Neural progenitor cell (in vitro differentiated cells): ENCODE measurements at places on chromosomes 3 and 15. TPM values are rescaled to one million over a fixed set of nuclear protein-coding genes. Genes with fewer than 3 reads are reported as not detected.

The PLA2G4B gene
- total RNA-seq, result 2.0 and 10.1 TPM in 2 replicates

The ANKUB1 gene
- total RNA-seq, result not detected in 2 replicates

The GOLGA8T gene
- not detected in 2 replicates for total RNA-seq

The HCLS1 gene
- not detected in 2 replicates for total RNA-seq

The CPLX3 gene
- not detected in 2 replicates for total RNA-seq

The SCAMP5 gene
- 16.4 and 24.9 TPM in 2 replicates for total RNA-seq

The A4GNT gene
- not detected in 2 replicates for total RNA-seq

DNA sequence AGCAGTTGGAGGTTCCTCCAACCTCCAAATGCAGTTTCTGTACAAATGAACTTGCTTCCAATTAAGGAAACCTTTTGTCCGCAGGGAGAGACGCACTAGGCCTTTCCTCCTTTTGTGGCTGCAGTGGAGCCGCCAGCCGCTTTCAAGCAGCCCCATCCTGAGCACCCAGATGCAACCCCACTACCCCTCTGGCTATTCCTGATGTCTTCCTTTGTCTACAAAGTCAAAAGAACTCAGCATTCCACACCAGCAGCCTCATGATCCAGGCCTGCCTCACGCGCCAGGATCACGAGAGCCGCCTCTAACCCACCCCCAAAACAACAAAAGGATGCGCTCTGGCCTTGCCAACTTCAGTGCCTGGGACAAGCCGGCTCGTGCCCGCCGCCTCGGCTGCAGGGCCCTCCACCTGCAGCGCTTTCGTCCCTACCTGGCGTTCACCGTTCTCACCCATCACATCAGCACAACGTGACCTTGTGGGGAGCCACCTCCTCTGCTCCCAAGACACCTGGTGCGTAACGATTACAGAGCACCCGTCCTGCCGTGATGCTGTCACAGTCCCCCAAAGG lies 48.2 kb upstream of the MUC4 start:
- no peak overlapping the region for H3K4me3 ChIP-seq
- no peak overlapping the region for H3K27ac ChIP-seq
- H3K36me3 ChIP-seq, result no peaks in the 10 kb centered on the region
- H3K27me3 ChIP-seq, result no peaks in the 10 kb centered on the region

DNA sequence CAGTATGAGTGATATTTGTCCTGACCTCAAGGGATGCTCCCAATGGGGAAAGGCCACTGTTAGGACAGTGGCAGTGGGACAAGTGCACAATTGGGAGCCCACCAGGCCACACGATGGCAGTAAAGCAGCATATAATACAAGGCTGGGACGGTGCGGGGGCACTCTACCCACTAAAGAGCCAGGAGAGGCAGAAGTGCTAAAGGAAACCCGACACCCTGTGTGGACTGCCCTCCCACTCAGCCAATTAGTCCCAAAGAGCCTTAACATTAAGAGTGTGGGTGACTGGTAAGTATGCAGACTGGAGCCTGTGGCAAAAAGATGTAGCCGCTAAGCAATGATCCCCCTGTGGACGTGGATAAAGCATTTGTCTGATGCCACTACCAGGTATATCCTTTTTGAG lies 8.2 kb upstream of the ZNF589 start:
- peak; percentile 86 for DNase-seq
- peak overlapping the region; percentile 61 for H3K27ac ChIP-seq
- no peaks in the 10 kb centered on the region for H3K36me3 ChIP-seq
- H3K27me3 ChIP-seq, result no peaks in the 10 kb centered on the region

- H3K27ac ChIP-seq, result no peak overlapping the region
- no peaks in the 10 kb centered on the region for H3K4me1 ChIP-seq
- H3K36me3 ChIP-seq, result no peaks in the 10 kb centered on the region
- H3K27me3 ChIP-seq, result no peaks in the 10 kb centered on the region
- H3K4me3 ChIP-seq, result no peak overlapping the region
- no peak for DNase-seq
Measured at GRCh38 chr3:192273697-192274010, 453.7 kb downstream of the FGF12 start.

- H3K4me1 ChIP-seq, result peaks cover under 1% of the 10 kb centered on the region
- no peak overlapping the region for H3K27ac ChIP-seq
- no peak overlapping the region for H3K4me3 ChIP-seq
- H3K27me3 ChIP-seq, result no peaks in the 10 kb centered on the region
Measured at GRCh38 chr3:98777801-98778220, 14.7 kb downstream of the ST3GAL6 start.

GRCh38 chr3:134992586-134992985 lies 197.5 kb downstream of the EPHB1 start:
- DNase-seq, result no peak
- H3K4me1 ChIP-seq, result peaks cover 36% of the 10 kb centered on the region
- no peaks in the 10 kb centered on the region for H3K36me3 ChIP-seq
- H3K27me3 ChIP-seq, result no peaks in the 10 kb centered on the region

- H3K27me3 ChIP-seq, result no peaks in the 10 kb centered on the region
- no peaks in the 10 kb centered on the region for H3K4me1 ChIP-seq
- no peak overlapping the region for H3K27ac ChIP-seq
- no peak for DNase-seq
- H3K36me3 ChIP-seq, result peaks cover 13% of the 10 kb centered on the region
- H3K4me3 ChIP-seq, result no peak overlapping the region
Measured at GRCh38 chr3:197114007-197114406, 84.4 kb upstream of the MELTF start.

DNA sequence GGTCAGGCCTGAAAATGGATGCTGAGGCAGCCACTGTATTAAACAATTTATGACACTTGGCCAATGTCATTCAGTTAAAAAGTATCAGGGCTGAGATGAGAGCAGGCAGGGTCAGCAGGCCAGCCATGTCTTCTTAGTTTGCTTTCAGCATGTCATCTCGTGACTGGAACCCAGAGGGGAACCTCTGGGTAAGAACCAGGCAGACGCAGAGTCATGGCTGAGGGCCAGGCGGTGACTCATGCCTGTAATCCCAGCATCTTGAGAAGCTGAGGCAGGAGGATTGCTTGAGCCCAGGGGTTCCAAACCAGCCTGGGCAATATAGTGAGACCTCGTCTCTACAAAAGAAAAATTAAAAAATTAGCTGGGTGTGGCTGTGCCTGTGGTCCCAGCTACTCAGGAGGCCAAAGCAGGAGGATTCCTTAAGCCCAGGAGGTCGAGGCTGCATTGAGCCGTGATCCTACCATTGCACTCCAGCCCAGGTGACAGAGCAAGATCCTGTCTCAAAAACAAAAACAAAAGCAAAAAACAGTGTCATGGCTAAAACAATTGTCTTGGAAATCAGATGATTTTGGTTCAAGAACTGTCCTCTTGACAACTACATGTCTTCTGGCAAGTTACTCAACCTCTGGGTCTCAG lies 11.7 kb downstream of the BCL2L10 start:
- DNase-seq, result no peak
- H3K27ac ChIP-seq, result no peak overlapping the region
- no peaks in the 10 kb centered on the region for H3K27me3 ChIP-seq
- H3K4me3 ChIP-seq, result no peak overlapping the region
- no peaks in the 10 kb centered on the region for H3K36me3 ChIP-seq

DNA sequence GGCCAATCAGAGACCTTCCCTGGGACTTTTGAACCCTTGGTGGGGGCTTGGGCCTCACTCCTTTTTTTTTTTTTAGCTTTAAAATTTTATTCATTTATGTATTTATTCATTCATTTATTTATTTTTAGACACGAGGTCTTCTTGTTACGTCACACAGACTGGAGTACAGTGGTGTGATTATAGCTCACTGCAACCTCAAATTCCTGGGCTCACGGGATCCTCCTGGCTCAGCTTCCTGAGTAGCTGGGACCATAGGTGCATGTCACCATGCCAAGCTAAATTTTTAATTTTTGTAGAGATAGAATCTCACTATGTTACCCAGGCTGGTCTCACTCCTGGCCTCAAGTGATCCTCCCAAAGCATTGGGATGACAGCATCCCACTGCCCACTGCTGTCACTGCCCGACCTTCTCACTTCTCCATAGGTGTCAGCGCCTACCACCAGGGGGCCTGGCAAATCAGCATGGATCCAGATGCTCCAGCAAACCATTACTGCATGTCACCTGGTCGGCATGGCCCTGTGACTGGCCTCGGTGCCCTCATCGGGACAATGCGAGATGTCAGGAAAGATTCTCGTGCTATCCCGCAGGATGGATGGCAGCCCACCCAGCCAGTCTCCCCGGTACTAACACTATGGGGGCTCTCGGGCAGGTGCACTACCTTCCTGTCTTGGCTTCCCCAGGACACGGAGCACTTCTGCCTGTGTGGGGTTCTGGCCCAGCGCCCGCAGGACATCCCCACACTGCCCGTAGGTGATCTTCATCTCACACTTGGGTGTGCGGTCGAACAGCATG lies 3.0 kb downstream of the MYL3 start:
- peaks cover 10% of the 10 kb centered on the region for H3K4me1 ChIP-seq
- H3K4me3 ChIP-seq, result no peak overlapping the region
- DNase-seq, result no peak

GRCh38 chr3:41143421-41144031 lies 55.8 kb upstream of the CTNNB1 start:
- H3K4me1 ChIP-seq, result no peaks in the 10 kb centered on the region
- no peaks in the 10 kb centered on the region for H3K27me3 ChIP-seq
- no peak overlapping the region for H3K4me3 ChIP-seq
- H3K36me3 ChIP-seq, result no peaks in the 10 kb centered on the region
- no peak overlapping the region for H3K27ac ChIP-seq

GRCh38 chr3:138187296-138188012 lies at the start of gene ARMC8:
Gene ARMC8, plus strand, starts transcription at chr3:138187301. Its CDS starts 254 bp downstream, at chr3:138187555.
- H3K27ac ChIP-seq, result peak within 1 kb of the TSS; percentile 94
- peaks cover 7% of the 10 kb centered on the region for H3K36me3 ChIP-seq
- H3K27me3 ChIP-seq, result peaks cover 27% of the 10 kb centered on the region
- H3K4me3 ChIP-seq, result peak within 1 kb of the TSS; percentile 72
- peak; percentile 82 for DNase-seq

- no peak for DNase-seq
- H3K36me3 ChIP-seq, result no peaks in the 10 kb centered on the region
- no peak overlapping the region for H3K27ac ChIP-seq
- no peaks in the 10 kb centered on the region for H3K4me1 ChIP-seq
- H3K27me3 ChIP-seq, result no peaks in the 10 kb centered on the region
Measured at GRCh38 chr3:21533002-21533401, 218.0 kb downstream of the ZNF385D start.

DNA sequence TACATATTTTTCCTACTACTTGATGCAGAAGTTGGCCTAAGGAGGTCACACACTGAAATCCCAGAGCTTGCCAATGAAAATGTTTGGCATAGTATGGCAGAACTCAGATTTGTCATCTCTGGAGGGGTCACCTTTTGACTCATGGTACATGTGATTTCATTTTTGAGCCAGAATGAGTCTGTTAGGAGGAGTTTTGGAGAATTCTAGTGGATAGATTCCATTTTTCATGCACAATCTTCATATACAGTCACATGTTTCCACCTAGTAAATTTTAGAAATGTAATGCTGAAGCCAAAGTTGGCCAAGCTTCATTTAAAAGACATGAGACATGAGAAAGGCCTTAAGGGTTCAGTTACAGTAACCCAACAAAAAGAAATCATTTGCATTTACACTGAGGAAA lies 97.8 kb upstream of the IGSF10 start:
- H3K27me3 ChIP-seq, result no peaks in the 10 kb centered on the region

- no peak overlapping the region for H3K27ac ChIP-seq
- H3K36me3 ChIP-seq, result no peaks in the 10 kb centered on the region
- no peaks in the 10 kb centered on the region for H3K27me3 ChIP-seq
- peaks cover 15% of the 10 kb centered on the region for H3K4me1 ChIP-seq
Measured at GRCh38 chr15:33112541-33113105, 81.9 kb downstream of the FMN1 start.

DNA sequence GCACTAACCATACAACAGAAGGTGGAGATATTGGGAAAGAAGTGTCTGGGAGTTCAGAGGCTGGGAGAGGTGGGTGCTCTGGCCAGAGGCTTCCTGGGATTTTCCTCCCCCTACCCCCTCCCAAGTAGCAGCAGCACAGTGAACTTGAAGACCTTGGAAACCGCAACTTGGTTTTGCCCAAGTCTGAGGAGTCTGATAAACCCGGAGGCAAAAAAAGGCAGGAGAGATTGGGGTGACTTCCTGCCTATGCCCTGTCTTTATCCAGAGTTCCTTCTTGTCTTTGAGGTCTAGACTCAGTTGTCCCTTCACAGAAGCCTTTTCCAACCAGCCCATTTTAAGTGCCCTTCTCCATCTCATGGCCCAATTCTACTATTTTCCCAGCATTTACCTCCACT lies 25.4 kb upstream of the THRB start:
- H3K36me3 ChIP-seq, result no peaks in the 10 kb centered on the region
- H3K4me3 ChIP-seq, result no peak overlapping the region
- peaks cover 7% of the 10 kb centered on the region for H3K4me1 ChIP-seq
- no peak for DNase-seq
- H3K27me3 ChIP-seq, result peaks cover 90% of the 10 kb centered on the region
- H3K27ac ChIP-seq, result no peak overlapping the region

DNA sequence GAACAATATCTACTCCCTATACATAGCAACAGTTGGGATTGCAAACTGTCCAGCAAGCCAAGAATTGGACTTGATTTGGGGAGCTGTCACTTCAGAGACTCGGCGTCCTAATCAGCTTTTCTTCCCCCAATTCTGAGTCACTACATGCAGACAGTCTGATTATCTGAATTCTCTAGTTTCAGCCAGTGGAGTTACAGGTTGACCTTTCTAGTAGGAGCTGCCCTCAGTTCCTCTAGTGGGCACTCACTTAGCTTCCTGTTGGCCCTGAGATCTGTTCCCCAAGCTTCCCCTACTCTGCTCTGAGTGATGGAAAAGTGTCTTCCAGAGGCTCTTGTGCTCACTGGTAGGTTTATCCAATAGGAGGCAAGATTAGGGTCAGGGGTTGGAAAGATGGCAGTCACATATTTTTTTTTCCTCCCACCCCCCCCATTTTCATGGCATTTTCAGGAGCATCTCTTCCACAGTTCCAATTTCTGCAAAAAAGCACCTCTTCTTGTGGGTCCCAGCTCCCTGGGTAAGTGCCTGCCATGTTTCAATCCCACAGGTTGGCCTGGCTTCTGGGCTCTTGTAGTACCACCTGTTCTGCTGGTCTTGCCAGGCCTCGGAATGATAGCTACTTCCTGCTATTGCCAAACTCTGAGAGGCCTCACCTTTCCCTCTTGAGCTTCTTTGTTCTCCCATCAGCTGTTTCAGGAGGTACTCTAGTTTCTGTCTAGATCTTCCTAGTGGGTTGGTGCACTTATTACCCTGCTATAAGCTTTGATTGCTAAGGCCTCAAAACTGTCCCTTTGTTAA lies 182.2 kb downstream of the RAP2B start:
- DNase-seq, result no peak
- H3K4me1 ChIP-seq, result no peaks in the 10 kb centered on the region
- no peak overlapping the region for H3K4me3 ChIP-seq
- no peak overlapping the region for H3K27ac ChIP-seq
- no peaks in the 10 kb centered on the region for H3K27me3 ChIP-seq
- no peaks in the 10 kb centered on the region for H3K36me3 ChIP-seq
